Stimulated activated CD4-positive, alpha-beta T cell treated with anti-CD3 and anti-CD28 coated beads, Interleukin-15, amount 100 ng/mL, for 1 hour (primary cell): ENCODE measurements at places on chromosomes 5 and 9.

- no peak for DNase-seq
Measured at GRCh38 chr5:55518831-55519390, 15.9 kb downstream of the PLPP1 start.

DNA sequence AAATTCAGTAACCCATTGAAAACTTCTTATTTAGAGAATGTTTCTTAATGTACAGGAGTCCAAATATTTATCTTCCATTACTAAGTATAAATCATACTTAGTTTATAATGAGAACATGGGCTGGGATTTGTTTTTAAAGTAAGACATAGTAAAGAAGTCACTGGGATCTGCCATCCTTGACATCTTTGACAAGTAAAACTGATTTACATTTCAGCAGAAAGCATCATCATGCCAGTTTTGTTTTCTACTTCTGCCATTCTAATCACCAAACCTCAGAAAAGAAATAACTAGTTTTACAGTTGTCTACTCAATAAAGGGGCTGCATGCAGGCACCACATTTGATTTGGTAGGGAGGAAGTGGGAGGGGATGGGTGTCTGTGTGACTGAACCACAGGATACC is 221.7 kb upstream of the PPP1R2B start:
- DNase-seq, result no peak

DNA sequence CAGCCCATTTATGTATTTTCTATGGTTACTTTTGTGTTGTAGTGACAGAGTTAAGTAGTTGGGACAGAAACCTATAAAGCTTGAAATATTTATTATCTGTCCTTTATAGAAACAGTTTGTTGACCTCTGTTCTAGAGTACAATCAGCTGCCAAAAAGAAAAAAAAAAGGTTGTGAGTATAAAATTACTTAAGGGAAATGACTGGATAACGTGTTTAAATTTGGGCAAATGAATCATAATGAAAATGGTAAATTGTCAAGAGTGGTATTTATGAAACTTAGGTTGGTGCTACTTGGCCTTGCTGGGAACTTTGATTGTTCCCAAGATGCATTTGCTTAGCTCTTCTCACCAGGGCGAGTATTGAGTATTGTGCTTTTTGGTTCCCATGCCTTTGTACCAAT is 70.2 kb upstream of the IL6ST start:
- no peak for DNase-seq

DNA sequence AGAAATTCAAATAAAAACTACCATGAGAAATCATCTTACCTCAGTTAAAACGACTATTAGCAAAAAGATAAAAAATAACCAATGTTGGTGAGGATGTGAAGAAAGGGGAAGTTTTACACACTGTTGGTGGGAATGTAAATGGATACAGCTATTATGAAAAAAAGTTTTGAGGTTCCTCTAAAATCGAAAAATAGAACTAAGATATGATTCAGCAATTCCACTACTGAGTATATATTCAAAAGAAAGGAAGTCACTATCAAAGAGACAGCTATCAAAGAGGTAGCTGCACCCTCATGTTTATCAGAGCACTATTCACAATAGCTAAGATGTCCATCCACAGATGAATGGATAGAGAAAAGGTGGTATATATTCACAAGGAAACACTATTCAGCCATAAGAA is 1888.4 kb downstream of the MAT2B start:
- DNase-seq, result no peak

- no peak for DNase-seq
Measured at GRCh38 chr9:81578606-81579005, 110.7 kb downstream of the TLE1 start.

DNA sequence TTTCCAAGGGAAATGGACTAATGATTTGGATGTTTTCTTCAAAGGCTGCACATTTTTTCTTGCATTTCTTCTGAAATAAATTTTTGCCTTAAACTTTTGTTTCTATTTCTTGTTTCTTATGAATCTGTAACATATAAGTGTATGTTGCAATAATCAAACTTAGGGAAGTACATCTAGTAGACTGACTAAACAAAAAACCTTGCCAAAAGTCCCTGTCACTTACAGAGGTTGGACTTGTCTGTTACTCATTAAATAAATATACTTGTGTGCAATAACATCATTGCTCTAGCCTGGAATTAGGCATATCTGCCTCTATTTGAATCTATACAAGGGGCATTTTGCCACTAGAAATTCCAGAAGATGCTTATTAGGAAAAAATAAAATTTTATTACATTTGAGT is 56.6 kb downstream of the C6 start:
- DNase-seq, result no peak

DNA sequence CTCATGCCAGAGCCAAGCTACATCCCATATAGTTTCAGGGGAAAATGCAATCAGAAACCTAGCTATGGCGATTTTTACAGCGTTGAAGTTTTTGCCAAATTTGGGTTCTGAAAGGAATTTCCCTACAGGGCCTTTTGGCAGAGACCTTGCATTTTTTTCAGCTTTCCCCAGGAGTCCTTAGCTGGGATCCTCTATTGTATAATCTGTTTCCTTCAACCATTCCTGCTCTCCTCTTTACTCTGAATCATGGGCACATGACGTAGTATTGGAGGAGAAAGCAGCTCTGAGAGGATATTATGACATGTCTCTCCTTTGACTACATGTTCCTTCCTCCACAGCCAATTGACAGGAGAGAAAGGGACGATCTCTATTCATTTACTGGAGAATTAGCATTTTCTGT is 118.5 kb upstream of the ERCC6L2 start:
- no peak for DNase-seq

DNA sequence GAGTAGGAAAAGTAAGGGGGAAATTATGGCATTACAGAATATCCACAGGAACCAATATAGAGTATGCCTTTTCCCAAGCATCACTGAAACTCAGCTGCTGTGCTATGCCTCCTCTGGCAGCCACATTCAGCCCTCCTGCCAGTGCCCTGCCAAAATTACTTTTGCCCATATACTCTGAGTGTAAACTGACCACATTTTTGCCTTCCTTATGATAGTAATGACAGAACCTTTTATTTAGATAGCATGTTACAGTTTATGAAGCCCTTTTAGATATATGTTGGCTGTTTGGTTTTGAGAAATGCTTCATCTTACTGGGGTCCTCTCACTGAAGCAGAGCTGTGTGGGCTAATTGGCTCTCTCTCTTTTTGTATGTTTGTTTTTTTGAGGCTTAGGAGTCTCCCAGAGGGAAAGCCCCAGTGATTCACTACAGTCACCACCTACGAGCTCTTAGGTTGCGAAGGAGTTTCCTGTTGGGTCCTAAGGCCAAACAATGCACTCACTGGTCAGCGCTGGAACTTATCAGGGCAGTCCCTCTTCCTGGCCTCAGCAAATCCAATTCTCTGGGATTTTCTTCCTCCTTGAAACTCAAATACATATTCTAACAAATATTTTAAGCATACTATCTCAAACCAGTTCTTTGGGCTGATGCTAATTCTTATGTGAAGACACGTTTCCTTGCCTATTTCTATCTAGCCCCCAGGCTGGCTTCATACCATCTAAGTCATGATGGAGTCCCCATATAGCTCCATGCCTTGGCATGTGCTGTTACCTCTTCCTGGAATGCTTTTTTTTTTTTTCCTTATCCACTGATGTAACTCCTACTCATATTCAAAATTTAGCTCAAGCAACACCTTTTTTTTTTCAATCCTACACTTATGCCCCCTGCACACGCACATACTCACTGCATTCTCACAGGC is 3.7 kb downstream of the PHF24 start:
- DNase-seq, result no peak

GRCh38 chr9:89721176-89721700 is 116.4 kb downstream of the GADD45G start:
- no peak for DNase-seq

GRCh38 chr5:87120518-87121303 is 147.0 kb upstream of the RASA1 start:
- DNase-seq, result no peak

DNA sequence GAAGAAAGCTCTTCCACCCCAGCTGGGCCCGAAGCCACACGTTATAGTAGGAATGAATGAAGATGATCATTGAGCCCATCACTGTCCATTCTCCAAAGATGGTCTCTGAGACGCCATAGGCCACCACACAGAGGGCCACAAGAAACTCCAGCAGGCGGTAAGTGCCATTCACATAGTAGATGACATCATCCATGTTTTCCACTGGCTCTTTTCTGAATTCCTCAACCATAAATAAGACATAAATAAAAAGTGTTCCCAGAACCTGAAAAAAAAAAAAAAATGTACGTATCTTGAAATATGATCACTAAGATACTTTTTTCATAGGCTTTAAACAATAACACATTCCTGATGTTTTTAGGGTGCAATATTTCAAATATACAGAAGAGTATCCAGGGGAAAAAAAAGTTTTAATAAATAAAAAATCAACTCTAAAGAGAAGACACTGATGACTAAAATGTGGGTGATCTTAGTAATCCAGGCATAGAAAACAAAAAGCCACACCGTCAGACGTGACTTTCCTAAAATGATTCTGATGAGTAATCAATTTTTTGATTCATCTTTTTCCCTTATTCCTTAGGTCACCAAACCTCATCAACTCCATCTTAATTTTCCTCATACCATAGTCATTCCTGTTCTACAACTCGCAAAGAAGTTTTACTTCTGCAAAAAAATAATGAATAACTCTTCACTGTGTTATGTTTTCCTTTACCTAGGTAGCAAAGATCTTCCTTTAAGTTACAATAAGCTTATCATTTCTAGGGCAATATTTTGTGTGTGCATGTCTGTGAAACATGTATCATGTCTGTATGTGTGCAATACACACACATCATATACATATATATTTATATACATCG is 47.8 kb downstream of the RNF145 start:
- no peak for DNase-seq

GRCh38 chr9:109918339-109919163 is 138.6 kb downstream of the PALM2AKAP2 start:
- DNase-seq, result no peak

DNA sequence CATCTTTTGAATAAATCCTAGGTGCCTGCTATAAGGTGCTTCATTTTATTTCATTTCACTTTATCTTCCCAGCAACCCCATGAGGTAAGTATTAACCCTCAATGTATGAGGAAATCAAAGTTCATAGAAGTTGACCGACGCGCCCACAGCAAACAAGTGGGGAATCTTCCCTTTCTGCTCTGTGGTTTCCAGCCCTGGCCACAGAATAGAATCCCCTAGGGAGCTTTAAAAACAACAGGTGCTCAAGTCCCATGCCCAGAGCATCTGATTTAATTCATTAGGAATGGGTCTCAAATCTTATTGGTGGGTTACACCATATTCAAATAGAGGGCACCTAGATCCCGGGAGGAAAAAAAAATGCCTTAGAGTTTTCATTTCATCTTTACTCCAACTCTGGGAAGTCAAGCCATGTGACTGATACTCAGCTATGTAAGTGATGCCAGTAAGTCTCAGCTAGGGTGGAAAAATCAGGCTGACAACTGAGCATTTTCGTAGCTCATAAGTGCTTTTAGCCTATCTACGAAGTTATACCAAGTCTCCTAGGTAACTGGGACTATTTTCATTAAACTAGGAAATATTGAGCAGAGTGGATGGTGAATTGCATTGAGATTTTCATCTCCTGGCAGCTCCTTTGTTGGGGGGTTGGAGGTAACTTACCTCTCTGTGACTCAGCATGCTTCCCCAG is 353.4 kb upstream of the SLC30A5 start:
- no peak for DNase-seq

DNA sequence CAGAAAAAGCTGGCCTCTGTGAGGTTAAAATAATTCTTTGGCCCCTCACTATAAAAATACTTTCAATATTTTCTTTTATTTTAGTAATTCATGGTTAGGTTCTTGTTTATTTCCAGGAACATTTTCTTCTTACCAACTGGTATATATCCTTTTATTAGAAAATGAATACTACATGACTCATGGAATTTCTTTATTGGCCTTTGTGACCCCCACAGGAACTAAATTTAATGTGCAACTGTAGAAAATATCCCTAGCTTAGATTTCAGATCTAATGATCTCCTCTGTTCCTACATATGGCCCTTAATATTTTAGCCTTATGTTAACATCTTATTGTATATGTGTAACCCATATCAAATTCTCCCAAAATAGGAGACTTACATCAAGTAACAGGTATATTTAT is 429.9 kb downstream of the NR2F1-AS1 start:
- no peak for DNase-seq

DNA sequence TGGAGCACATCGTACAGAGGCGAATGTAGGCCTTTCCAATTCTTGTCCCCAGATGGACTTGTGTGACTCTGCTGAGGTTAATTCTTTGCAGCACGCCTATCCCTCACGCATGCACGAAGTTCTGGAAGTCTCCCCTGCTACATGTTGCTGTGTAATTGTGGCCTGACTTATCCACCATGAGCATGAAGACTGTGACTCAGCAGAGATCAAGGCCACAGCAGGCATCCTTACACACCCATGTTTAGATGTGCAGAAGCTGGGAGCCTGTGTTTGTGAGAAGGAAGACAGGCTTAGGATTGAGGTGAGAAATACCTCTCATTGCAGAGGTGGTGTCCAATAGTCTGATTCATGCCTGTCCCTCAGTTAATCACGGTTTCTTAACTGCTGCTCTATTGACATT is 135.6 kb downstream of the ICE1 start:
- DNase-seq, result no peak
